ENCODE measurements at places on chromosomes 3 and 15.

GRCh38 chr3:186095561-186096081 lies 13.3 kb downstream of the ETV5 start:
- no peak for DNase-seq

DNA sequence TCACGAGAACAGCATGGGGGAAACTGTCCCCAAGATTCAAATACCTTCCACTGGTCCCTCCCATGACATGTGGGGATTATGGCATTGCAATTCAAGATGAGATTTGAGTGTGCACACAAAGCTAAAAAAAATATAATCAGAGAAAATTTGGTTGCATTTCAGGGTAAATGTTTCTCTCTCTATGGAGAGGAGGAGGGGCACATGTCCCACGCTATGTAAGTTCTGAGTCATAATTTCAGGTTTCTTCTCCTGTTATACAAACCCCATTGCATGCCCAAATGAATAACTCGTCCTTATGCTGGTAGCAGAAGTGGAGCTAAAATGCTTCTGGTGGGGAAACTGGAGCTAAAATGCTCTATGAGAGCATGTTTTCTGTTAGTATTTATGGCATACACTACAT lies 209.7 kb upstream of the DCBLD2 start:
- no peak for DNase-seq

GRCh38 chr15:33468740-33469139 lies 158.0 kb downstream of the RYR3 start:
- no peak for DNase-seq

DNA sequence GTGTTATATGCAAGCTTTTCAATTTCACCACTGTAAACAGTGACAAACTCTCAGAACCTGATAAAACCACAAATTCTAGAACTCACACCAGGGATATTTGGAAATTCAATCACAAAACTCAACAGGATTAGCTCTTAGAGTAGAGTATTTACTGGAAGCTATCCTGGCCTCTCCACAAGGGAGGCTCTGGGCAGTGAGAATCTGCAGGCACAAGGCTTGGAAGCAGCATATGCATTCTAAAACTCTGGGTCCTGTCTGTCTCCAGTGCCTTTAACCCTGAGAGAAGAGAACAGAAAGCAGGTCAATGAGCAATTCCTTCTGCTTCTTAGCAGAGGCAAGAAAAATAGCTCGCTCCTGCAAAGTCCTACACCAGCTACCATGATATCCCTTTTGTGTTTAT lies 23.4 kb downstream of the PLSCR4 start:
- no peak for DNase-seq

DNA sequence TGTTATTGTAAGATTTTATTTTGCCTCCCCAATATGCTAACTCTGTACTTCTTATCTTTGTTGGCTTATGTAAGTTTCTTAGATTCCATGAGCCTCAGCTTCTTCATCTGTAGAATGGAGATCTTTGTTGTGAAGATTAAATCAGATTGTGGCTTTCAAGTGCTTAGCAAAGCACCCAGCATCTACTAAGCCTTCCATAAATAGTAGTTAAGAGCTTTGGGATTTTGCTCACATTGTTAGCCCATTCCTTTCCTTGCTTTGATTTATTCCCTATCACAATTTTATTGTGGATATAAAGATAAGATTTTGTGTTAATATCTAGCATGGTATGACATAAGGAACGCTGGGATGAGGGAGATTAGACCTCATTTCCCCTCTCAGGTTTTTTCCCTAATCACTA lies 501.4 kb downstream of the PYDC2 start:
- no peak for DNase-seq

DNA sequence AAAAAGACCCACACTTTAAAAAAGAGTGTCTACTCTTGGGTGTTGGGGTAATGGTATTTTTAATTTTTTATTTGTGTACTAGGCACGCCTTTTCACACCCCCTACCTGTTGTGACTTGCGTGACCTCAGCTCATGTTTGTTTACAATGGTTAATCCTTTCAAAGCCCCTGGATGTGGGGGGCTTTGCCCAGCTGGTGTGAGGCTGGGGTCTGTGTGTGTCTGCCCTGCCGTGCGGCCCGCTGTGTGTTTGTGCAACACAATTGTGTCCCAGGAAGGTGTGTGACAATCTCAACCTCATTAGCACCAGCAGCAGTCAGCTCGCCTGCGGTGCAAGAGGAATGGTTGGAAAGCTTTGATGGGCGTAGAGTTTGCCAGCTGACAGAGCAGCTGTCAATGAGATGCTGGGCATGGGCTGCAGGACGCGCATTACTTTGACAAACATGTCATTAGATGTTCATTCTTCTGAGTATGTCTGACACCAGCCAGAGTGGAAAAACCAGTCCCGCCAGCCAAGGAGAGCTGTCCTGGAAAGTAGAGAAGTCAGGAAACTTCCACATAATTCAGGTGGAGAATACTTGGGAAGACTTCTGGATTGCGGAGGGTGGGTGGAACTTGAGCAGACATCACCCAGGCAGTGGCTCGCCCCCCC lies 9.6 kb downstream of the LRRK1 start:
- peak; percentile 50 for DNase-seq

DNA sequence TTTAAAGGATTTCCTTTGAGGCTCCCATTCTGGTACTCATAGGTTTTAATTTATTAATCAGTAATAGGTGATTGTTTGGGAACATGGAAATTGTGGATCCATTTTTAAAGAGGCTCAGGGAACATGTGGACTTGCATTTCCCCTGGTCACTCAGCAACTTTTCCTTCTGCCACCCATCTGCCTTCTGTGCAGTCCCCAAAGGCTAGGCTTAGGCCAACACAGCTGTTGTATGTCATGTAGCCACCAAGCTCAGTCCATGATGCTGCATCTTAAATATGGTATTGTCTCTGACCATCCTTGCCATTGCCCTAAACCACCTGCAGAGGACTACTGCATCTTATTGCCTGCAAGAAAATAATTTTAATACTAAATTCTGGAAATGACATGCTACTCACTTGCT lies 416.7 kb upstream of the SEMA6D start:
- DNase-seq, result no peak

DNA sequence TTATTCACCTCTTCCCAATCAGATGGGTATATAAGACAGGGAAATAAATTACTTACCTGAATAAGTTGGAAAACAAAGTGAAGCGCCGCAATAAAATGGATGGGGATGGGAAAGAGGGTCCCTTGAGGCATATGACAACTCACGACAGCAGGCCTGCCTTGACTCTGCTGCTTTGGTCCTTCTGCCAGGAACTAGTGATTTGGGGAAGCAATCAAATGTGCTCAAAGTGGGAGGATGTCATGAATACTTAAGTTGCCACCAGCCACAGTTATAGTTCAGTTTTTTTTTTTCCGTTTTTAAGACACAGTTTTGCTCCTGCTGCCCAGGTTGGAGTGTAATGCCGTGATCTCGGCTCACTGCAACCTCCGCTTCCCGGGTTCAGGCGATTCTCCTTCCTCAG lies 4.6 kb downstream of the PARL start:
- no peak for DNase-seq

- no peak for DNase-seq
These were observed 9.2 kb downstream of the THBS1 start for GRCh38 chr15:39589815-39590644.

DNA sequence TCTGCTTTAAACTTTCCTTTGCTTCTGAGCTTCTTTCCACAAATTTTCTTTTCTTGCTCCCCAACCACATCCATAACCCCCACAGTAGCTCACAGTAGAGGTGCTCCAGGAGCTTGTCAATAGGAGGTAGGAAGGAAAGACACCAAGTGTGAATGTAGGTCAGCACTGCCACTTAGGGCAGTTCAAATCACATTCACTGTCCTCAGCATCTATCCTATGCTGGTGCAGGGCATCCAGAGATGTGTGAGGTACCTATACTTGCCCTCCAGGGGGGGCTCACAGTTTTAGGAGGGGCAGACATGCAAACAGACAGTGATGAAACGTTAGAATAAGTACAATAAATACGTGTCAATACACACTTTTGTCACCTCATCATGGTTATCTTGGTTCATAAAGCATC lies 1.5 kb upstream of the SPSB4 start:
- peak; percentile 50 for DNase-seq

GRCh38 chr3:52394751-52395502 lies 50.0 kb downstream of the SEMA3G start:
- DNase-seq, result no peak

Measured in NAMALWA (cell line).